GOT3 (cell line): ENCODE measurements at places on chromosomes 2 and 18.

- no peak for DNase-seq
These were observed 5.4 kb upstream of the KCNJ13 start for GRCh38 chr2:232781765-232782164.

- no peak for DNase-seq
These were observed 257.0 kb upstream of the RAB6C start for GRCh38 chr2:129722306-129723019.

GRCh38 chr2:26792720-26793119 is 6.9 kb downstream of the CENPA start:
- DNase-seq = no peak

- DNase-seq = no peak
These were observed at the start of gene LIMS2 for GRCh38 chr2:127675331-127676261. LIMS2 (minus strand) TSS chr2:127675530; CDS start chr2:127675024, 506 bp downstream.

DNA sequence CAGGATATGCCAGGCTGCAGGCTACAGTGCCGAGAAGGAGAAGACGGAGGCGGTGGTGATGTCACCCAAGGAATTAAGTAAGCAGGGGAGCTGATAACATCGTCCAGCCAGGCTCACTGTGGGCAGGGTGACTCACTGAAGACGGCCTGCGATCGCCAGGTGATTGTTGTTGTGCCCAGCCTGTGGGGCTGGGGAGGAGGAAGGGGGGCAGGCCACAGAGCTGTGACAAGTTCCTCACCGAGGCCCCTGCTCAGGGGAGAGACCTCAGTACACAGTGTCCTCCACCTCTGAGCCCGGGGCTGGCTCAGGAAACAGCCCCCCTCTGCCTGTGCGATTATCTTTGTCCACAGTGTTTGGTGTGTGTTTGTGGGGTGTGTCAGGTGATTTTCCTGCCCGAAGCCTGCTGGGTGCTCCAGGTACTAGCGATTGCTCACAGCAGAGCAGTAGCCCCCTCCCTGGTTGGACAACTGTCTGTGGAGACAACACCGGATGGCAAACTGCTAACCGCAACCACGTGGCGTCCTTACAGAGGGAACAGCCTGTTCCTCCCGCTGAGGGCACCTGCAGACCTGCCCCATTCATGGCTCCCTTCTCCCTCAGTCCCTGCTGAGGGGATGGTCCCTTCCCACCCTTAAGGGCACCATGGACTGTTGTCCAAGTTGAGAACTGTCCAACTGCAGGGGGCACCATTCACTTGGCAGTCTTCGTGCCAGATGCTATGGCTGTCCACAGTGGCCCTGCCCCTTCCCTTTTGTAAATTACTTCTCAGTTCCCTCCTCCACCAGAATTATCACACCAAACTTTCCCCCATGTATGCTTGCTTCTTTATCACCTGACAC is 95.1 kb downstream of the ZFP36L2 start:
- no peak for DNase-seq

- DNase-seq = peak; percentile 11
These were observed 321.4 kb downstream of the IRS1 start for GRCh38 chr2:226478109-226478809.

GRCh38 chr2:217757108-217757463 is 245.7 kb downstream of the TNS1 start:
- no peak for DNase-seq

DNA sequence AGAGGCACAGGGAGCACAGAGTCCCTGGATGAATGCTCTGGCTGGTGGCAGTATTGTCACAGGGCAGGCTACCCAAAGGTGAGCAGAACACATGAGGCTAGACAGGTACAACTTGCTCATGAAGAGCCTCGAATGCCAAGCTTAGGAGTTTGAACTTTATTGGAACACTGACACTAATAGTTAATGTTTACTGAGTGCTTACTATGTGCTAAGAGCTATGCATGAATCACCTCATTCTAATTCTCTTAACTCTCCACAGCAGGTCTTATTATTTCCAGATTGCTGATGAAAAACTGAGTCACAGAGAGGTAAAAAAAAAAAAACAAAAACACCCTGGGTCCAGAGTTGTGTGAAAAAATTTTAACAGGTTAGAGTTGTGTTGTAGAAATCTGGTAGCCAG is 6.1 kb upstream of the EMX1 start:
- DNase-seq = no peak

DNA sequence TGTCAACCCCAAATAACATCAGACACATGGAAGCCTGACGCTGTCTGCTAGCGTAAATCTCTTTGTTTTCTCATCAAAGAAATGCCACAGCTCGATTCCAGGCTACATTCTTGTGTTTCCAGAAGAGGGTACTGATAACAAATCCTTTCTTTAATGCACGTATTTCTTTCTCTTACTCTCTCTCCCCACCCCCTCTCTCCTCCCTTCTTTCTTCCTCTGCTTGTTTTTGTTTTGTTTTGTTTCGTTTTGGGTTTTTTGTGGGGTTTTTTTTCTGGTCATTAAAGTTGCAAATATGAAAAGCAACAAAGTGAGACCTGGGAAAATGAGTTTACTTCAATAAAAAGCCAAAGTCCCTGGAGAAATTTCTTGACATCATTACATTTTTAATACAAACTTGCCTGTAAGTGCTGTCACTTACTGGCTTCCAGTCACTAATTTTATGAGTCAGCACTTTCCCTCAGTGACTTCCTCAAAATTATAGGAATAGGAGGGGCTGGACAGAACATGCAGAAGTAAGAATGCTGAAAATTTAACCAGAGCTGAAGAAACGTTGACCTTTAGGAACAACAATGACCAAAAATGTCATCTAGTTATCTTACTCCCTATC is 106.7 kb upstream of the NABP1 start:
- no peak for DNase-seq

DNA sequence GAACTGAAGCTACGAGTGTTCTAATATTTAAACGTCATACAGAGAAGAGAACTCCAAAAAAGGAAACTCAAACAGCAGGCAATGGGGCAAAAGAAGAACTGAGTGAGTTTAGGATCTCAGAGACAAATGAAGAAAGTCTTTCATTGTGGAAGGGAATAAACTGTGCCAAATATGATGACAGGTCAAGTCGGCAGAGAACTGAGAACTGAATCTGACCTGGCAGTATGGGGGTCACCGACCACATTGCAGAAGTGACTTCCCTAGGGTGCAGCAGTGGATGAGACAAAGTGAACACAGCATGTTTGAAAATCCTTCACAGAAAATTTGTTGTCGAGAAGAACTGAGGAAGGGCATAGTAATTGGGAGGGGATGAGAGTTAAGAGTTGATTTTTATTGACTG is 55.9 kb downstream of the TTC21B start:
- DNase-seq = no peak

- DNase-seq = no peak
These were observed 192.6 kb upstream of the ST6GAL2 start for GRCh38 chr2:107078584-107078983.

GRCh38 chr2:17589406-17590035 is 49.0 kb downstream of the VSNL1 start:
- DNase-seq = no peak

- DNase-seq = no peak
These were observed 5.5 kb downstream of the SLC11A1 start for GRCh38 chr2:218387369-218388194.

DNA sequence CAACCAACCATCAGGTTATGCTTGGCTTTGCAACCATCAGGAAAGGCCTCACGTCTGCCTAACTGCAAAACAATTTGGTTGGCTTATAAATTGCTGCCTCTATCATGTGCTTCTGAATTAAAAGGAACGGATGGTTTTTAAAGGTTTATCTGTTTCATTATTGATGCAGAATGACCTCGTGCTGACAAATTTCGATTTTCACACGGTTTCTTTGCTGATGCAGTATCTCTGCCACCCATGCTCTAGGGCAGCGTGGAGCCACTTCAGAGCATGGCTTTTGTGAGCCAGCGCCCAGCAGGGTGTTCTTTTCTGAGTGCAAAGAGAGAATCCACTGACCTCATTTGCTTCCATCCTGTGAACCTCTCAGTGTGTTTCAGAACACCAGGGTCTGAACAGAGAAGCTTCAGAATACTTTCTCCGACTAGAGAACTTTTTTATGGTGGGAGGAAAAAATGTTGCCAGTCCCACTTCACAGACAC is 143.1 kb upstream of the L3MBTL4 start:
- no peak for DNase-seq

DNA sequence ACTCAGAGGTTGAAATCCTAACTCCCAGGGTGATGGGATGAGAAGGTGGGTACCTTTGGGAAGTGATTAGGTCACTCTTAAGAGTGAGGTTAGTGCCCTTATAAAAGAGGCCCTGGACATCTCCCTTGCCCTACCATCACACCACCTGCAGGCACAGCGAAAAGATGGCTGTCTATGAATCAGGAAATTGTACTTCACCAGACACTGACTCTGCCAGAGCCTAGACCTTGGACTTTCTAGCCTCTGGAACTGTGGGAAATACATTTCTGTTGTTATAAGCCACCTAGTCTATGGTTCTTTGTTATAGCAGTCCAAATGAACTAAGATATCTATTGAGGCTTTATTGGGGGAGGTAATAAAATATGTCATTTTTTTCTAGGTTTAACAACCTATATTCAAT is 203.6 kb downstream of the SLC8A1 start:
- no peak for DNase-seq

DNA sequence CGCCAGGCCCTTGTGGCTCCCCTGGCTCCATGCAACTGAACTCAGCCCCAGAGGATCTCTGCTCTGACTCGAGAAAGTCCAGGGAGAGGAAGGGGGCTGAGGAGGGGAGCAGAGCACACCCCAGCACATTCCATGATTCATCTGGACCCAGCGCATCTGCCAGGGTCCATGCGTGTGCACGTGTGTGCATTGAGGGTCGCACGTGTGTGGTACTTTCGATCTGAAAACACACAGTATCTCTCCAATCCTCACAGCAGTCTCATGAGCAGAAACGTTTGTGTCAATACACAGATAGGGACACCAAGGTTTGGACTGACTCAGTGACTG is 146.4 kb upstream of the ID2 start:
- no peak for DNase-seq

DNA sequence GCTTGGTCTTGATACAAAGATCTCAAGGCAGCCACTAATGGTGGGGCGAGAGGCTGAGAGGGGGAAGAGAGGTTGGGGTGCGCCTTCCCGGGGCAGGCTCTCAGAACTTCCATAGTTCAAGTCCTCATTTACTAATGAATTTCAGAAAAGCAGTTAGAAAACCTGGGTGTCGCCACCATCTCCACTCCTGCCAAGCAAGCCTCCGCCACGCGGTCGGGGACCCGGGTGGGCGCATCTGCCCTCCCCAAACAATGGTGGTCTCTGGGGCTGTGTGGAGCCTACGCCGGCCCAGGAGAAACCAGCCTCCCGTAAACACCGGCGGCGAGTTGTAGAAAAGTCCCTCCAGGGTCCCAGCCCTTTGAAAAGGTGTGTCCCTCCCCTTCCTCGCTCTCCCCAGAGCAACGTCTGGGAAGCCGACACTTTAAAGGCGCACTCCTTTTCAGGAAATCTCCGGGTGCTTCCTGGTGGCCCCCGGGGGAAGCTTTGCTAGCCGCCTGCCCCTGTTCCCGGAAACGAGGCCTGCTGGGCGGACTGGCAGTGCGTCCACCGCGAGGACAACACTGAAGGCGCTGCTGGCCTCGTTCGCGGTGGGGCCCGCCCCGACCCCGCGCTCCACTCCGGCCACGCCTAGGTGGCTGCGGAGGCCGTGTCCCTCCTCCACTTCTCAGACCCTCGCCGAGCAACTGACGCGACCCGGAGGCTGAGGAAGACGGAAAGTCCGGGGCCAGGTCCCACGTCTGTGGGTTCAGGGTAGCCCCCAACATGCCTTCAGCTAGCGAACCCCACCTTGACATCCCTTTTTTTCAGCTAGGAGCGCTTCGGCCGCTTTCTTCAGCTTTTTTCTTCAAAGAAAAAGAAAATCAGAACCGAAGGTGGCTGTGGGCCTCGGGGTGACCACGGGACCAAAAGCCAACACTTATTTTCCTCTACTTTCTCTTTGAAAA is 16.8 kb downstream of the EVX2 start:
- DNase-seq = no peak

GRCh38 chr2:84838434-84839145 is 42.3 kb downstream of the TRABD2A start:
- DNase-seq = no peak

GRCh38 chr2:44075541-44075940 is 79.8 kb upstream of the LRPPRC start:
- DNase-seq = no peak

DNA sequence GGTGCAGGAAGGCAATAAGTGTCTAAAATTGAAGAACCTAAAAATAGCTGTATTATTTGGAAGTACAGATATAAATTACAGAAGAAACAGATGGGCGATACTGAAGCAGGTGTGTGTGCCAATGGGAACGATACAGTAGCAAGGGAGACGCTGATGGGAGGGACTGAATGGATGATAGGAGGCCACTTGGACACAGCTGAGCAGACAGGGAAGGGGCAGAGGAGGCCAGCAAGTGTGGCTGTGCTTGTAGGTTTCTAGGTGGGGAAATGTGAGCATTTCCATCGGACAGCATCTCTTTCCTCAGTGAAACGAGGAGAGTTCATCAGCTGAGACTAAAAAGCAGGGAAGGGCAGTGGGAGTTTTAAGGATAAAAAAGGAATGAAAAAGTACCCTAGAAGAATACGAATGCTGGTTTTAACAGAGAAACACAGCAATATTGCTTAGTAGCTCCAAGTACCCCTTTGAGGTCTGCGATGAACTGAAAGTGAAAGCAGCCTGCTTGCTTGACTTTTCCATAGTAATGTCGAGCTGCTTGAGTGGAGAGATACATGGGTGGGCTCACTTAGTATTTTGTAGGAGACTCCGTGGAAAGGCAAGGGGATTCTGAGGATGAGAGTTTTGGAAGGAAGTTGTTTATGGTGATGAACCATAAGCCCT is 91.7 kb upstream of the EPC2 start:
- DNase-seq = no peak

- no peak for DNase-seq
These were observed 7.6 kb upstream of the SNED1 start for GRCh38 chr2:240990726-240991377.

DNA sequence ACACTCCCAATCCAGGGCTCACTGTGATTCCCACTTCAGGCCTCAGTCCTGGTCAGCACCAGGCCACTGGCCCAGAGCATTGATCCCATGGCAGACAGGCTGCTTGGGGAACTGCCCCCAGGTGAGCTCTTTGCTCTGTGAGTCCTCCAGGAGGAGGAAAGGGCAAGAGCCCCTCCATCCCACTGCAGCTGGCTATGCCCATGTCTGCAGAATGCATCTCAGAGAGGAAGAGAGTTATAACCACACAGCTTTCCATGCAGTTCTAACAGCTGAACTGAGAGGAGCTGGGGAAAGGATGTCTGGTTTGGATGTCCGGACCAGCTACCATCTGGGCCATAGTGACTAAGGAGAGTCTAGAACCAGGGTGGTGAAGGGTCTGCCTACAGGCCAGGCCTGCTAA is 230.3 kb downstream of the DYSF start:
- no peak for DNase-seq
